ENCODE measurements at places on chromosomes 2 and 18.

- no peak for DNase-seq
These were observed 42.1 kb upstream of the SCN7A start for GRCh38 chr2:166536111-166536510.

- DNase-seq = no peak
These were observed 74.8 kb downstream of the AKAIN1 start for GRCh38 chr18:5122272-5122671.

- no peak for DNase-seq
These were observed 25.4 kb downstream of the PTGR3 start for GRCh38 chr18:75183524-75183923.

- no peak for DNase-seq
These were observed 88.5 kb downstream of the TGIF1 start for GRCh38 chr18:3538456-3538855.

- no peak for DNase-seq
These were observed 36.3 kb downstream of the ATP9B start for GRCh38 chr18:79105455-79105854.

GRCh38 chr18:43314941-43315340, 37.7 kb upstream of the SYT4 start:
- DNase-seq = no peak

GRCh38 chr2:161613161-161613560, 11.1 kb upstream of the SLC4A10 start:
- no peak for DNase-seq

- no peak for DNase-seq
These were observed 260.7 kb upstream of the KLHL29 start for GRCh38 chr2:23124214-23124750.

GRCh38 chr2:197138506-197138905, 172.1 kb downstream of the ANKRD44 start:
- DNase-seq = no peak

DNA sequence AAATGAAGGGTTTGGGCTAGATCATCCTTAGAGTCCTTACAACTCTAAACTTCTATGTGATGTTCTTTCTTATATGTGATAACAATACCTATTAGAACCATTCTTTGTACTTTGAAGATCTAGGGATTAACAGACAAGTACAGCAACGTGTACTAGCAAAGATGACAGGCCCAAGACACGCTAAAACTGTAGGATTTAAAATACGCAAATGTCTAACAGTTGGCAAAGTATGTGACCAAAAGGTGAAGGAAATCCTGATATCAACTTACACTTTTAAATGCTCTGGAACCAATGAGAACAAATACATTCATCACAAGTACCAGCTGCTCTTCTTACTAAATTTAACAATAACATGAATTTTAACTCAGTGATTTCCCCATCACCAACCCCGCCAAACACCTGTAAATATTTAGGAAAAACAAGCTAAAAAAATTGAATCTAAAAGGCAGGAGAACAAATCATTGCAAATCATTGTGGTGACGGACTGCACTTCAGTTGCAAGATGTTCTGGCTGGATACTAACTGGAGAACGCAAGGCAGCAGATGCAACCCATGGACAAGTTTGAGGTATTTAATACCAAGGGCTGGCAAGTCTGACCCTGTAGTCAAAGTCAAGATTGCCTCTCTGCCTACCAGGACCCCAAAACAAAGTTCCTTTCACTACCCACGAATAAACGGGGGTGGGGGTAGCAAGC, 1.4 kb downstream of the ANKRD44 start:
- no peak for DNase-seq

All from right lobe of liver (tissue), 6 donors.